ENCODE measurements at places on chromosomes 6 and 20.
A peak's percentile ranks its signal among the peaks of the same experiment; 100 is the strongest.

- no peak for DNase-seq
Observed at GRCh38 chr6:118913161-118913560, 19.2 kb downstream of the ASF1A start.

DNA sequence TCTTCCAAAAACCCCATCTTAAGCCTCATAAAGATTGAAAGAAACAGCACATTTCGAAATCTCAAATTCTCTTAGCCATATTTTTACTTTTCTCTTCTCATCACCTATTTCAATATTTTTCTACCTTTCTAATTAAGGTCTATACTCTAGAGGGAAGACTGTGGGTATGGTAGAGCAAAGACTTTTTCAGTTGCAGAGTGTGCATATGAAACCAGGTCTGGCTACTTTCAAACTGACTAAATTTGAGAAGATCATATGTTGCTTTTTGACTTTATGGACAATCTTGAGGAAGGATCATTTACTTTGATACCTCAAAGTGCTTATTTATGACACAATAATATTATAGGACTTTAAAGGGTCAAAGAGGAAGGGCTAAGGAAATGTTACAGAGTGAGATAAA is 20.7 kb downstream of the FILIP1 start:
- DNase-seq: no peak

DNA sequence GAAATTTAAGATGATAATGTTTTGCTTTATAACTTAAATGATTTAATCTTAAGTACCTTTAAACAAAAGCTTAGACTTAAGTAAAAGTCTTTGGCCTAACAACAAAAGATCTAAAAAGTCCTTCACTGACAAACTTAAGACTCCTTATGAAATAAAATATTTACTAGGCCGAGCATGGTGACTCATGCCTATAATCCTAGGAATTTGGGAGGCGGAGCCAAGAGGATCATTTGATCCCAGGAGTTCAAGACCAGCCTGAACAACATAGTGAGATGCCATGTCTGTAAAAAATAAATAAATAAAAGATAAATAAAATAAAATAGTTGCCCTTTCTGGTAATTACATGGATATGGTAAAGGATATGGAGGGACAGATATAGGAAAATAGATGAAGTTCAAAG is 12.4 kb downstream of the KATNA1 start:
- peak; percentile 33 for DNase-seq

- DNase-seq: no peak
Observed at GRCh38 chr6:157952861-157953351, 28.8 kb upstream of the SYNJ2 start.

DNA sequence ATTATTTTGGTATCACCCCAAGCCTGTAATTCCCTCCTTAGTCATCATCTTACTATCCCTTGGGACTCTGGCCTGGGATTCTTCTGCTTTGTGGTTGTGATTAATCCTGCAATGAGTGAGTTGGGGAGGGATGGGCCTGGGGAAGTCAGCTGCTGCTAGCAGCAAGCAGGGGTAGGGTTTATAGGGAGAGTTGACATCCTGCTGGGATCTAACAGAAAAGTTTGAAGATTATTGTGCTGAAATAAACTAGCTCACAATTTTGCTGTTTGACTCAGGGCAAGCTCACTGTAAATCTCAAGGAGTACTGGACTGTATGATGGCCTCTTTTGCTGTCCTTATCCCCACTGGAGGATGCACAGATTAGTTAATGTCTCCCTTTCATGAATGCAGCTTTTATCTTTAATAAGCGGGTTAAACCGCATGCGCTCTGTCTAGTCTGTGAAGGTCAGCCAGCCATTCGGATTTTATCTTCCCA is 83.4 kb downstream of the JARID2 start:
- peak; percentile 9 for DNase-seq

DNA sequence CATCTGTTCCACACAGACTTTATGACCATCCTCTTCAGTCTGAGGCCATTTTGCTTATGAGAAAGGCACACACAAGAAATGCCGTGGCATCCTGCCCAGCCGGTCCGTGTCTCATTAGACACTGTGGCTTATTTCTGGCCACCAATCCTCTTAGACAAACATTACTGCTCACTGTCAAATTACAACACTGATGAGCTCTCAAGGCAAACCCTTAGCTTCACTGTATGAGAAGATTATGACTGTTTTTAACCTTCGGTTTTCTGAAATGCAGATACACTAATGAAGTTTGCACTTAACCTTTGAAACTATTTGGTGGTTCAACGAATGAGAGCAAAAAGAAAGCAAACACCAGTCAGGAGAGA is 50.5 kb upstream of the DST start:
- DNase-seq: no peak

GRCh38 chr6:14273191-14273590 is 155.6 kb downstream of the CD83 start:
- DNase-seq: no peak

DNA sequence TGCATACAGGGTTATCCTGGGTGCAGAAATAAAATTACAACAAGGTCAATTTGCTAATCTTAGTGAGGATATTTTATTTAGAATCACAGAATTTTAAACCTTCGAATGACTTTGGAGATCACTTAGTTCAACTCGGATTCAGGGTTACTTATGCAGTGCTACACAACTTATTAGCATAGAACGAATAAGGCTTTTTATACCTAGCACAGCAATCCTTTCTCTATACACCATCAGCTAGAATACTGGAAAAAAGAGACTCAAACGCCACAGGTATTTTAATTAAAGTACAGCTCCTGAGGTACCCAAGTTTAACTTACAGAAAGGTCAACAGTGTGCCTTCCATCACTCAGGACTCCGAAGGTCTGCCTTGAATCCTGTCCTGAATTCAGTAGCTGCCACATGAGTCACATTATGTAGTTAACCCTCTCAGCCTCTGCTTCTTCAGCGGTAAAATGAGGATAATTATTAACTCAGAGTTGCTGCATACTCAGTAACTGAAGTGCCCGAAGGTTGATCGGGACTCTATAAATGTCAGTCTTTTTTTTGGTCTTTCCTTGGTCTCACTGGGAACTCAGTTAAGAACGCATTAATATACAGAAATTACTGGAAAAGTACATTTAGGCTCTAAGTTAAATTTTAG is 6.0 kb upstream of the QKI start:
- no peak for DNase-seq

Measured in RKO (cell line).